Stimulated activated CD8-positive, alpha-beta memory T cell treated with anti-CD3 and anti-CD28 coated beads, Interleukin-7, amount 100 ng/mL, for 4 hours (primary cell): ENCODE measurements at places on chromosomes 1 and 21.

DNA sequence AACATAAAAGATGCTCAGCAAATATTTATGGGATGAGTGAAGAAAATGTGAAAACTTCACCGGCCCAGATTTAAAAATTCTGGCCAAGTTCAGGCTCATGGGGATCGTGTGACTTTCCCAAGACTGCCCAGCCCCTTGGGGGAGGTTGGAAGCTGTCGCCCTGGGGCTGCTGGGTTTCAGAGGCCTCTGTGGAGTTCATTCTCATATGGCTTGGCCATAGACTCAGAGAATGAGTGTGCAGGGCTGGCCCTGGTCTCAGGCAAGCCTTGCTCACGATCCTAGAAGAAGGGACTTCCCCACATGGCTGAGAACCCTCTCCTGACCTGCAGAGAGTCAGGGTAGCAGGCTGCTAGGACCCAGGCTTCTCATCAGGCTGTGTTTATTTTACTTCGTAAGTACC is 24.6 kb downstream of the PADI2 start:
- no peak for DNase-seq

DNA sequence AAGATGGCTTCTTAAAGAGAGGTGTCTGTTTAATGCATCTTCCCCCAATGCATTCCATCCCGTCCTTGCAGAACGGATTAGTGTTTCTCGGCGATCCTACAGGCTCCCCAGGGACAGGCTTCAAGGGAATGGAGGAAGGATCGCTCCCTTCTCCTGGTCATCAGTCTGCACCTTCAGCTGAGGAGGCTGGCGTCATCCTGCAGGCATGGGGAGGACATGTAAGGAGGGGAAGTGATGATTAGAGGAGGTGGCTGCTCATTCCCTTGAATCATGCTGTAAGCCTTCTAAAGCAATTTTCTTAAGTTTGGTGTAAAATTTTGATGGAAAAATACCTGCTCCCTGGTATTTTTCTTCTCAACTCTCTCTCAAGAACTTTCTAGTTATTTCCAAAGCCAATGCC is 603.6 kb downstream of the NPHP4 start:
- DNase-seq: no peak

DNA sequence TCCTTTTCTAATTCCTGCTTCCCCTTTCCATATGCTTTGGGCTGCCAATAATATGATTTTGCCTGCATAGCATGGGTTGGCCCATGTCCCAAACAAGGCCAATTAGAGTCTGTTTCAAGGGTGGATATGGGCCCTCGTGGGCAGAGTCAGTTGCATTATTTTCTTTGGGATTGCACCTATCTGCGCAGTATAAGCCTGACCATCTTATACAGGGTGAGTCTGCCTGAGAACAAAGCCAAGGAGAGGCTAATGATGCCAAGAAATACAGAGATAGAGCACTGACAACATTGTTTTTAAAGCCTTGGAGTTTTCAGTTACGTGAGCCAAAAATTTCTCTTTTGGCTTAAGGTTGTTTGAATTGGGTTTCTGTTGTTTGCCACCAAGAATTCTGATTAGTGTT is 18.6 kb downstream of the OVAAL start:
- no peak for DNase-seq

DNA sequence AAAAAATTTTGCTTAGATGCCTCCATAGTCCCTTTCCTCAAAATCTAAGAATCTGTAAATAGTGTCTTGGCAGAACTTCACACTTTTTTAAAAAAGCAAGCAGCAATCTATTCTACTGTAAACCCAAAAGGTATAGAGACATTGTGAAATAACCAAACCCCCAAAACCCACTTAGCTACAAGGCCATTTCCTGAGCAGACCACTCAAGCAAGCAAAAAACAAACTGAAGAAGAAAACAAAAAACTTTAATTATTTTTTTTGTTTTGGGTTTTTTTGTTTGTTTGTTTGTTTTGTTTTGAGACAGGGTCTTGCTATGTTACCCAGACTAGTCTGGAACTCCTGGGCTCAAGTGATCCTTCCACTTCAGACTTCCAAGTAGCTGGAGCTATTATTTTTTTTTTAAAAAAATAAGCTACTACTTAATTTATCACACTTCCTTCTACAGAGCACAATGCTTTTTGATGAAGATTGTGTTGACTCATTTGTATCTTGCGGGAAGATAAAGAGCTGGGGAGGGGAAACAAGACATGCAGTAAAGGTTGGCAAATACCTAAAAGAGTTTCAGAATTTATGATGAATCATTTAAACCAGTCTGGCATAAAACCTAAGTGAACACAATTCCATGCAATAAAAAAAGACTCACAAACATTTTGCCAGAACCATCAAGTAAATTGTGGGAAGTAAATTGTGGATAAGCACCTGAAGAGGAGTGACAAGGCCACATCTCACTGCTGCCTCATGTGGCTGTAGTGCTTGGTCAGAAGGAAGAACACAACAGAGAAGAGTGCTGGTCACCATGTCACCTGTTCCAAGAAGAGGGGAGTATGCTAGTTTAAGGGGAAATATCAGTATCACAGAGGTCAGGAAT is 2.7 kb upstream of the PTPN22 start:
- no peak for DNase-seq

- no peak for DNase-seq
These were observed 3.9 kb upstream of the IL24 start for GRCh38 chr1:206893380-206893779.

GRCh38 chr1:174652569-174653280 is 205.0 kb downstream of the GPR52 start:
- DNase-seq: no peak

DNA sequence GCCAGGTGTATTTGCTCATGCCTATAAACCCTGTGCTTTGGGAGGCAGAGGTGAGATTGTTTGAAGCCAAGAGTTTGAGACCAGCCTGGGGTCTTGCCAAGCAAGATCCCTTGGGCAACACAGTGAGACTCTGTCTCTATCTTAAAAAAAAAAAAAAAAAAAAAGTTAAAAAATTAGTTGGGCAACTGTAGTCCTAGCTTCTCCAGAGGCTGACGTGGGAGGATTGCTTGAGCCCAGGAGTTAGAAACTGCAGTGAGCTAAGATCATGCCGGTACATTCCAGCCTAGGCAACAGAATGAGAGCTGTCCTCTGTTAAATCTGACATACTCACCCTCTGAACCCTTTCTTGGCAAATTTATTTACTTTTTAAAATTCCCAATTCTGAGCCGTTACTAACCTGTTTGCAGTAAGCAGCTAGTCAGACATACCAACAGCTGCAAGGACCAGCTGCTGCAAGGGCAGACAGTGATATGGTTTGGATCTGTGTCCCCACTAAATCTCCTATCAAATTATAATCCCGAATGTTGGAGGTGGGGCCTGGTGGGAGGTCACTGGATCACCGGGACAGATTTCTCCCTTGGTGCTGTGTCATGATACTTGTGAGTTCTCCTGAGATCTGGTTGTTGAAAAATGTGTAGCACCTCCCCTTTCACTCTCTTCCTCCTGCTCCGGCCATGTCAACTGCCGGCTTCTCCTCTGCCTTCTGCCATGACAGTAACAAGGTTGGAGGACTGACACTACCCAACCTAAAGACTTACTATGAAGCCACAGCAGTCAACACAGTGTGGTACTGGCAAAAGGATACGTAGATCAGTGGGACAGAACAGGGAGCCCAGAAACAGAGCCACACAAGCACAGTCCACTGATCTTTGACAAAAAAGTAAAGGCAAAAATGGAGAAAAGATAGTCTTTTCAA is 10.6 kb downstream of the PARP1 start:
- DNase-seq: no peak

- no peak for DNase-seq
These were observed 912 bp upstream of the PKNOX1 start for GRCh38 chr21:42973309-42973990.

DNA sequence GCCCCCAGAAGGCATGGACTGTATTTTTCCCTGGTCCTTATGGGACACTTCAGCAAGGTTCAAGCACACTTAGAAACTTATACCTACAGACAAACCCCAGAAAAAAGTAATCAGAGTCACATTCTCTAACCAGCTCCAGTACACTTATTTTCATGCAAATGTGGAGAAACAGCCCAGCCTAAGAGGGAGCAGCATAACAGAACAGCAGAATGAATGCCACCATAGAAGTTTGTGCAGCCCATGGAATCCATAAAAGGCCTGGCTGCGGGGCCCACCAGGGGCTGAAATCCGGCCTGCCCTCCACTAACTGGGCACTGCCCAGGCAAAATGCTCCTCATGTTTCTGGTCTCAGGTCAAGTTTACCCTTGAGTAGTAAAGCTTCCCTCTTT is 60.4 kb upstream of the ATP1A1 start:
- DNase-seq: no peak

DNA sequence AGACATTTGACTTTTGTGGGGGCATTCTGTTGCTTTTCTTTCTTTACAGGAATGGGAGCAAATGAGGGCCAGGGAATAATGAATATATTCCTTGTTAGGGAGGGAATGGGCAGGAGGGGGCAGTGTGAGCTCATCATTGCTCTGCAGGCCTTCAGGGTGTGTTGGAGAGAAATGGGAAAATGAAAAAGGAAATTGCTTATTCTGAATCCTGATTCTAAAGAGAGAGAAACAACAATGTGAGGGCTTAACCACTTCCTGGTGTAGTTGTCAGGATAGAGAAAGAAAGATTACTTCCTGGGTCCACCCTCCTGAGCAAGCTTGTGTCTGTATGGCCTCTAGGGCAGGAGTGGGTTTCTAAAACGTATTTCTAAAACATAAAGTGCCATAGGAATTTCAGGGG is 28.3 kb downstream of the VANGL2 start:
- no peak for DNase-seq

DNA sequence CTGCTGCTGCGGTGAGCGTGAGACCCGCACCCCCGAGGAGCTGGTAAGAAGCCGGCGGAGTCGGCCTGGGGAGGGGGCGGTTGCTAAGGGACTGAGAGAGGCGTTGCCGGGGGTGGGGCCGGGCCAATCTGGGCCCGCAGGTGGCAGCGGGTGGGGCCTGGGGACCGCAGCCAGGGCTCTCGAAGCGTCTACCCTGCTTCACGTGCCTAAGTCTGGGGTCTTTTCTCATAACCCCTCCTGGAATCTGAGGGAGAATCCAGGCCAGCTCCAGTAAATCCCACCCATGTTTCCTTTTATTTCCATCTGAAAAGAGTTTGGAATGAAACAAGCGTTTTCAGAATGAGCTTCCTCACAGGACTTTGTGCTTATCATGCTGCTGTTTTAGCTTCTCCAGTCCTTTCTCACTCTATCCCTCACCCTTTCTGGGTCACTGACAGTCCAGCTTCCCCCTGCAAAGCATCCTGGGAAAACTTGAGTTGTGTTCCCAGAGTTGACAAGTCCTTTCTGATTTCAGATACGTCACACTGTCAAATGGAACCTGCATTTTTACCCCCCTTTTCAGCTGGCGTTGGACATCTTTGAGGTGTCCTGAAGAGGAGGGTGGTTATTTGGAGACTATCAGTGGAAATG is 431 bp downstream of the CLCN6 start:
- DNase-seq: no peak

DNA sequence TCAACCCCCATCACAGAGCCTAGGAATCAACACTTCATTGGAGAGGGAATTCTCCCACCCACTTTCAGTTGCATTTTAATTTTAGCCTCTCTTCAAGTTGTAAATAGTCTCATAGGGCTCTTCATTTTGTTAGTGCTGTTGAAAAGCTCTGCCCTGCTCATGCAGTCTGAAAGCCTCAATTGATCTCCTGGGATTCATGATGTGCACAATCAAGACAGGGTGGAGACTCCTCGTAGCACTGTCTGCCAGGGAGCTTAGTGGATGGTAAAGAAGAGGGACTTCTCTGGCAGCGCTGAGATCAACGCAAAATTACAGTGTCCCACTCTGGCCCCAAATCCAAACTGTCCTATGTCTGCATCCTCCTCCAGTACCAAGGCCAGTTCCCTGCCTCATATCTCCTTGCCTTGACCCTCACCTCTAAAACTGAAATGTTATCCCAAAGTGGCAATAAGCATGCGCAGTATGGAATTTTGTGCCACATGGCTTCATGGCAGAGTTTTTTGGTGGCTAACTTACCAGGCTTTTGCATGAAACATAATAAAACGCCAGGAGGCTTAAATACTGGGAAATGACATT is 282.2 kb downstream of the CACNA1E start:
- no peak for DNase-seq

DNA sequence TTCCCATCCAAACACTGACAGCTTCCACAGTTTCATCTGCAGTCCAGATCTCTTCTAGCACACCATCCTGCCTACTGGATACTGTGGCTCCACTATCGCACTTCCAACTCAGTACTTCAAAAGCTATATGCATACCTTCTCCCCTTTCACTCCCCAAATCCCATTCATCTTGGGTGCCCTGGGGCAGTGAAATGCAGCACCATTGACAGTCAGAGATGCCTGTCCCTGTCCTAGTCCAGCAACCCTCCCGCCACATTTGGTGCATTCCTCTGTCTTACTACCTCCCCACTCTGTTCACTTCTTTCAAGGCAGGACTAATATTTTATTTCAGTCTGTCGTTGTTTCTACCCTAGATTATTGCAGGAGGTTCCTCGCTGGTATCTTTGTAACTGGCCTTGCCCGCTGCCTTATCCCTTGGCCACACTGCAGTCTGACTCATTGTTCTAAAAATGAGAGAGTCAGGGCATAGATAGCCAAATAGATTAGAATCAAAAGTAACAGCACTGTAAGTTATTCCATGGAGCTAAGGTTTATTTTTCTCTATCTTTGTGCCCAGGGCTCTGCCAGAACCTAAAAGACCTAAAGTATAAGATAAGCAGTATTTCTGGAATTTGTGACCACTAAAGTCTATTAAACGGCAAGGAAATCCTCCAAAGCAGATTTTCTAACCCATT is 96.7 kb downstream of the ESRRG start:
- no peak for DNase-seq

DNA sequence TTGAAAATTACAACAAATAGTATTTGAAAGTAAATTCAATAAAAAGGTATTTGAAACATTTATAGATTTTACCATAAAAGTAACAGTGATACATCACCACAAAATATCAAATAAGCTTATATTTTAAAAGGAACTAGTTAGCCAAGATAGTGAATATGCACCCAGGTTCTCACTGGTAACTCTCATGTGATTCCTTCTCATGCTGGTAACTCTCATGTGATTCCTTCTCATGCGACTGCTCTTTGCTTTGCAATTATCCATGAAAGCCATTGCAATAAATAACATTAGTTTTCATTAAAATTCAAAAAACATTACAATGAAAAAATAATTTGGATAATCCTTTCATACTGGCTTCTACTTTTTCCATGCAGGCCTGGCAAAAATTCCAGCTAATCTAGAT is 75.4 kb downstream of the AHCTF1 start:
- DNase-seq: no peak

- DNase-seq: no peak
These were observed 25.7 kb downstream of the CXADR start for GRCh38 chr21:17538576-17538975.

GRCh38 chr1:17335821-17336710 is 28.1 kb downstream of the PADI4 start:
- DNase-seq: peak; percentile 21

GRCh38 chr1:173478094-173478674 is 1.0 kb downstream of the PRDX6 start:
- no peak for DNase-seq

DNA sequence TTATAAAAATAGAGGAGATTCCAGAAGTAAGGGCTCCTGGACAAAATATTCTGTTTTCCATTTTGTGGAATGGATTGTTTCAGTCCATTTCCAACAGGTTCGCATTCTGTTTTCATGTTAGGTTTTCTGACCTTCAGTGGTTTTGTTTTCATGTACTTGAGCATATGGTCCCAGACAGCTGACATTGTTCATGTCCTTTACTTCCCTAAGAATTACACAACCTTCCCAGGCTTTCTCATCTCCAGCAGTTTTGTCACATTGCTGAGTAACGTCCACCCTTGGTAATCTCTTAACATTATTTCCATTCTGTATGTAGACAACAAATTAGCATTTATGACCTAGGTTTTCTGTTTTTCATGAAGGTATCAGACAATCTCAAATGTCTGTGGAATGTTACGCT is 21.0 kb upstream of the ERRFI1 start:
- DNase-seq: no peak
